ENCODE measurements at places on chromosomes 12 and 14.

- DNase-seq = no peak
These were observed 2.6 kb upstream of the PLEKHG3 start for GRCh38 chr14:64701660-64702059.

- DNase-seq = peak; percentile 83
These were observed 10.9 kb downstream of the BTG1 start for GRCh38 chr12:92134638-92135274.

GRCh38 chr14:101200008-101200649 is 296.6 kb upstream of the RTL1 start:
- DNase-seq = no peak

DNA sequence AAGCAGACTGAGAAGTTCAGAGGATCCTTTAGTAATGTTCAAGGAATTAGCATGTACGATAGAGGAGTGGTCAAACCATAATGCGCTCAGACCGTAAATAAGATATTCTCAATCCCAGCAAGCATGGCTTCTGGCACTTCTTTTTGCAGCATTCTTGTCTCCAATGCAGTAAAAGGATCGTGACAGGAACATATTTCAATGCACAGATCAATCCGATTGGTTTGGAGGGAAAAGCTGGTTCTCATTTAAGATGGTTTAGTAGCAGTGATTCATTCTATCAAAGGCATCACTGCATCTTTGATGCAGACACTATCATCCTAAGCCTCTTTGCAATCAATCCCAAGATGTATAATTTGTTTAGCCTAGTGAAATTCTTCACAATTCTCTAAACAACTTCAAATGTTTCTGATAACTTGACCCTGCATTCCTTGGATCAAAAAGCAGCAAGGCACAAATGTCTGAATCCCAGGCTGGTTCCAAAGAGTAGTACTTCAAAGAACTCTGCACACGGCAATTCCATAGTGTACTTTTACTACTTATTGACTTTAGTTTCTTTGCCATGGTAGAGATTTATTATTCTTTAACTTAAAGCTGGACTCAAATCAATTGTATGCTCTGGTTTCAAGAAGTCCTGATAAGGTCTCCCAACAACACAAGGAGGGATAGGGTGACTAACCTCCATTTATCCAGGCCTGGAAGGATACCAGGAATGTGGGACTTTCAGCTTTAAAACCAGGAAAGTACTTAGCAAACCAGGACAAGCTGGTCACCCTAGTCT is 96.8 kb upstream of the MDM1 start:
- DNase-seq = no peak

DNA sequence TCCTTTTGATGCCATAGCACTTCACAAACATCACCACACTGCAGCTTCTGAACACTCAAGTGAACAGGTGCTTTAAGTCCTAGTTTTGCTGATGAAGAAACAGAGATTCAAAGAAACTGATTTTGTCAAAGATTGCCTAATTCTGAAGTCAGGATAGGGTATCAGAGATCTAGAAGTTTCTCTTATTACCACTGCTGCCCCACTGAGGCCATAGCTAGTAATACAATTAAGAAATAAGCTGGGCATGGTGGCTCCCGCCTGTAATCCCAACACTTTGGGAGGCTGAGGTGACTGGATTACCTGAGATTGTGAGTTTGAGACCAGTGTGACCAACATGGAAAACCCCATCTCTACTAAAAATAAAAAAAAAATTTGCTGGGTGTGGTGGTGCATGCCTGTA is 458.3 kb upstream of the SEL1L start:
- no peak for DNase-seq

DNA sequence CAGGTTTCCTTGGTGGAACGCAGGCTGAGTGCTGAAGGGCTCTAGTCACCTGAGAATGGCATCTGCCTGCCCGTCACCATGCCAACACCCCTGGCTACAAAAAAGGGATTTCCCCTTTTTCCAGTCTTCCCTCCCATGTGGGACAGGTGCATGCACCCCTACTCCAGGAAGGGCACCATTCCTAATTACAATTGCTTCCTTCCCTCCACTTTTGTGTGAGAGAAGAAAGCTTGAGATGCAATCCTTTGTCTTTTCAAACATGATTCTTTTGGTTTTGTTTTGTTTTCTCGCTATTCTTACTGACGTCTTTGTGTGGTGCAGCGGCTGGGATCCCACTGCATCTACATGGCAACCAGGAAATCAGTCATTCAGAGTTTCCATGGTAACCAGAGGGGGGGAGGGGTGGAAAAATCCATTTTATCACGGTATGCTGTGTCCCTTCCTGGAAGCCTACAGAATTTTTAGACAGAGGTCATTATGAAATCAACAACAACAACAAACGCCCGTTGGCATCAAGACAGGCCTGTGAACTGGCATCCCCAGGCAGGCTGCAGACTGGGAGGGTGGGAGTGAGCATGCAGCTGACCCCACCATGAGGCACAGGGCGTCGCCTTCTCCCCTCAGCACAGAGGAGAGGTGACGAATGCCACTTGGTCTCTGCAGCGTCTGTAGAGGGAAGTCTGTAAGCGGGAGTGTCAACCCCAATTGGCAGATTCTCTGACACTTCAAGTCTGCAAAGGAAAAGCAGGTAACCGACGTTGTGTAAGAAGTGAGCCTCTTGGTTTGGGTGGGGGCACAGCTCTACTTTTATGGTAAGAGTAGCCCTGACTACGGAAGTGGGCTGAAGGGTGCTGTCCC is 13.6 kb upstream of the GNG2 start:
- no peak for DNase-seq

- DNase-seq = no peak
These were observed 28.1 kb downstream of the SLC41A2 start for GRCh38 chr12:104929977-104930376.

GRCh38 chr14:47278233-47278842 is 397.1 kb downstream of the MDGA2 start:
- no peak for DNase-seq

GRCh38 chr12:80186727-80187217 is 87.4 kb downstream of the OTOGL start:
- DNase-seq = peak; percentile 89

- DNase-seq = no peak
These were observed 6.4 kb upstream of the ADSS1 start for GRCh38 chr14:104717646-104718045.

DNA sequence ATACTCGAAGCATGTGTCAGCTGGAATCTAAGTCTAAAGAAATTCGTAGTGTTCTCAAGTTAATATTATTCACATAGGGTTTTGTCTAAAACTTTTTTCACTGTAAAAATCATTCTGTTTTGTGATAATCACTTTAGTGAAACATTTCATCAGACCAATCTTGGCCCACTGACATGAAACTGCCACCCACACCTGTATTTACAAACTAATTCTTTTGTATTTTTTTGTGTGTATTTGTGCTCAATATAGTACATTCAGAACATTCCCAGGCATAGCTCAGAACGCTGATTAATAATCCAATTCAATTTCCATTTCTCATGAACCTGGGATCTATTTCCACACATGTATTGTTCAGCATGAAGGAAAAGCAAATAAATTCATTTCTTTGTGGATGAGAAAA is 191.7 kb downstream of the RASSF9 start:
- DNase-seq = no peak

DNA sequence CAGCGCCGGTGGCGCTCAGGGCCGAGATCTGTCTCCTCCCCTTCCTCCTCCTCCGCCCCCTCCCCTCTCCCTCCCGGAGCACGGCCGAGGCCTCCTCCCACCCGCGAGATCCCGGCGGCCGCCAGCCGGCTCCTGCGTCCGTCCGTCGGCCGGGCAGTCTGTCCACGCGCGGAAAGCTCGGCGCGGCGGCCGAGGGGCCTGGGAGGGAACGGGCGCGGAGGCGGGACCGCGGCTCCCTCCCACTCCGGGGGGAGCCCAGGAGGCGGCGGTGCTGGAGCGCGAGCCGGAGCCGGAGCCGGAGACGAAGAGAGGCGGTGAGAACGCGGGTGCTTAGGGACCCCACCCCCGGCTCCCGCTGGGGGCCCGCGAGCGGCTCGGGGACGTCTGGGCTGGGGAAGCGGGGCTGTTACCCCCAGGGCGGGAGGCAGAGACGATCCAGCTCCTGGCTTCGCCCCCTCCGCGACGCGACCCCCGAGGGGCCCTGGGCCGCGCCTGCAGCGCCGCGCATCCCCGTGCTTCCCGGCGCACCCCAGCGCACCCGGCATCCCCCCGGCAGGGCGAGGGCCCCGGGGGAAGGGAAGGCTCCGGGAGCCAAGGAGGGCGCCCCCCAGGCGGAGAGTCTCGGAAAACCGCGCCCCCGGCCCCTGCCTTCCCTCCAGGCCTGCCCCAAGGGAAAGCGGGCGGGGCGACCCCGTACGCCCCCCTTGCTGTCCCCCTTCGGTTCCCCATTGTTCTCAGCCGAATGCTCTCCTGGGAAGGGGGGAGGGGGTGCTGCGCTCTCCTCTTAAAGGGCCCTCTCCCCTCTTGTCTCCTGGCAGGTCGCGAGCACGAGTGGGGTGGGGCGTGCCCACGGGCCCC is at the start of gene DTX1:
TSS of gene DTX1 (plus strand) at position 100 of the 858 bp plus-strand sequence. CDS start 1,463 bp downstream, outside the sequence.
- DNase-seq = no peak

GRCh38 chr12:57892232-57892972 is 45.9 kb upstream of the CTDSP2 start:
- DNase-seq = no peak

DNA sequence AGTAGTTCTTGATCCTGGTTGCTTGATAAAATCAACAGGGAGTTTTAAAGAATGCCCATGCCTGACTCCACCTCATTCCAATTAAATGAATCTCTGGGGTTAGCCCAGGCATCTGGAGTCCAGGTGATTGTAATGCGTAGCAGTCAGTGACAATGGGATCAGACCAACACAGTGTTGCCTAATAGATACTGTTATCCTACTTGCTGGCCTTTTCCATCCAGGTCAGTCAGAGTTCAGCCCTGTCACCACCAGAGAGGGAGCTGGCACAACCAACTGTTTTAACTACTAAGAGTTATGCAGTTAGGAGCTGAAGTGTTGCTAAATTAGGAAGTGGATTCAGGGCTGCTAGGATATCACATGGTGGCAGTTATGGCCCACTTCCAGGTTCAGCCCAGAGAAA is 107.1 kb downstream of the GPR135 start:
- DNase-seq = peak; percentile 93

GRCh38 chr14:102323102-102323501 is 3.6 kb downstream of the ZNF839 start:
- peak; percentile 56 for DNase-seq

DNA sequence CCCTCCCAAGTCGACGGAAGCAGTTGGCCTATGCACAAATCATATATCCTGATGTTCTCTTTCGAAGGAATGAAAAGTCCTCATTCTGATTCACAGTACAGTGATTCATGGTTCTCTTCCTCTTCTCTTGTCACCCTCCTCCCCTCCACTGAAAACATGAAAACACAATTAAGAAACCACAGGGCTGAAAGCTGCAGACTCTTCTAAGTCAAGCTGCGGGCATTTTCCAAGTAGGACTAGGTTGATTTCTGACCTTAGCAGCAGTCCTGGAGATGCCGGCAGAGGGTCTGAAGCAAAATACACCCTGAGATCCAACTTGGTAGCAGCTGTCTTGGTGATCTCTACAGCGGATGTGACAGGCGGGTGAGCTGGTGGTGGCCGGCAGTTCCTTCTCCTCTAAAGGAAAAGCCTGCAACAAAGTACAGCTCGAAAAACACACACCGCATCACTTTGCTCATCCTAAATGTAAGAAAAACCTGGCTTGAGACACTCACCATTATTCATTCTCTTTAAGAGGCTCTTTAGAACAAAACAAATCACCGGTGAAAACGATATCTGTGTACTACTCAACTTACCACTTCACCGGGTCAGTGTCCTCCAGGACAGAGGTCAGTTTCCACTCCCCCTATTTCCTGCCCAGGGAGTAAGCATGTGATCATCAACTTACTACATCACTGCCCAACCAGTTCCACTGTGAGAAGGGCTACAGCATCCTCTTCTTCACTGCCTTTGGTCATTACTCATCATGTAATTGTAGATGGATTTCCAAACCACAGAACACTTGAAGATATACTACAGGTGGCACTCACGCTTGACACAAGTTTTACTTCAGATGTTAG is 6.0 kb downstream of the TMCC3 start:
- peak; percentile 86 for DNase-seq

DNA sequence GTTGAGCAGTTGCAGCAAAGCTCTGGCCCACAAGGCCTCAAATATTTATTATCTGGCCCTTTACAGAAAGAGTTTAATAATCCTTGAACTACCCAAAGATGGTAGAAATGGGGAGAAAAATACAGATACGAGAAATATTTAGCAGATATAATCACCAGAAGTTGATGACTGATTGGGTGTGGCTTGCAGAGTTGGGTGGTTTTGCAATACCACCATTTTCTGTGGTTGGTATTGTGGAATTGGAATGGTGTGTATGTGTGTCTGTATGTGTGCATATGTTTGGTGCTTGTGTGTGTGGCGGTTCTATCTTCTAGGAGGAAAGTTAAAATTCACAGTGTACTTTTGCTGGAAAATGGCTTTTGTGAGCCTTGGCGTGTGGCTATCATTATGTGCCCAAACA is 85.4 kb upstream of the MANSC4 start:
- DNase-seq = peak; percentile 72

DNA sequence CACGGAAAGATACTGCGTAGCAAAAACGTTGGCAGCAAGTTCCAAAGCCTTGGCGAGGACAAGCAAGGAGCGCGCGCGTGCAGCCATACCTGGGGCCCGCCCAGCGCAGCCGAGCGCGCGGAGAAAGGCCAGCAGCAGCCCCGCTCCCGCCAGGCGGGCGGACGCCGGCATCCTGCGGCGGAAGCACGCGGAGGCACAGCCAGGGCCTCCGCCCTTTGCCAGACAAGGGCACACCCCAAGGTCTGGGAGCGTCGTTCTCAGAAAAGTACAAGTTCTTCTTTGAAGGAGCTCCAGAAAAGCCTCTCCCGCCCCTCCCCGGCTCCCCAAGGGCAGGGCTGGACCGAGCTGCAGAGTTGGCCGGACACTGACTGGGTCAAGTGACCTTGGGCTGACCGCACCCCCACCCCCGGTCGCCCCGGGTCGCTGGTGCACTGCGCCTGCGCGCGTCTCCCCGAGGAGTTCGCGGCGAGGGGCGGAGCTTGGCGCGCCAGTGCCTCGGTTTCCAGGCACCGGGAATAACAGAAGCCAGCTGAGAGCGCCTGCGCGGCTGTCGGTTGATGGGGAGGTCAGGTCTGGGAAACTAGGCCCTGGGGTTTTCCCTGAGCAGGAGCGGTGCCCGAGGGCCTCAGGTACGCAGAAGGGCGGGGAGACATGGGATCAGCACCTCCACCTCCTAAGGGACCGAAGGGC is at the start of gene ZC2HC1C:
TSS of gene ZC2HC1C (plus strand) at position 521 of the 690 bp plus-strand sequence. CDS start 933 bp downstream, outside the sequence.
- no peak for DNase-seq

GRCh38 chr12:4107436-4107878 is 166.1 kb upstream of the CCND2 start:
- DNase-seq = no peak

GRCh38 chr12:87995581-87996178 is 33.5 kb downstream of the C12orf50 start:
- DNase-seq = peak; percentile 40

- no peak for DNase-seq
These were observed 24.4 kb upstream of the FBRSL1 start for GRCh38 chr12:132465269-132466190.

DNA sequence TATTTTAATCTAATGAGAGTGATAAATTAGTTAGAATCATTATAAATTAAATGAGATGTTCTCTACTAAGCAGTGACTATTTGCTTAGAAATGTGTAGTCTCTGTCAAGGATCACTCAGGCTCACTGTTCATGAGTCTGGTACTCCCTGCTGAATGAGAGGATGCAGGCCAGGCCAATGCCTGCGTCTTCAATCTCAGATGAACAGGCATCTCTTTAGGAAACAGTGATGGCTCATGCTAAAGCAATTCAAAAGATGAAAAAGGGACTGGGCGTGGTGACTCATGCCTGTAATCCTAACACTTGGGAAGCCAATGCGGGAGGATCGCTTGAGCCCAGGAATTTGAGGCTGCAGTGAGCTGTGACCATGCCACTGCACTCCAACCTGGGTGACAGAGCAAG is 106.8 kb downstream of the ZFC3H1 start:
- DNase-seq = peak; percentile 96

GRCh38 chr14:75350505-75351060 is 72.0 kb downstream of the FOS start:
- no peak for DNase-seq

All from HS-5 (cell line).